CD4-positive, alpha-beta T cell treated with Interleukin-2 at 100 ng/mL for 4 hours (primary cell): ENCODE measurements at places on chromosomes 1 and 21.

DNA sequence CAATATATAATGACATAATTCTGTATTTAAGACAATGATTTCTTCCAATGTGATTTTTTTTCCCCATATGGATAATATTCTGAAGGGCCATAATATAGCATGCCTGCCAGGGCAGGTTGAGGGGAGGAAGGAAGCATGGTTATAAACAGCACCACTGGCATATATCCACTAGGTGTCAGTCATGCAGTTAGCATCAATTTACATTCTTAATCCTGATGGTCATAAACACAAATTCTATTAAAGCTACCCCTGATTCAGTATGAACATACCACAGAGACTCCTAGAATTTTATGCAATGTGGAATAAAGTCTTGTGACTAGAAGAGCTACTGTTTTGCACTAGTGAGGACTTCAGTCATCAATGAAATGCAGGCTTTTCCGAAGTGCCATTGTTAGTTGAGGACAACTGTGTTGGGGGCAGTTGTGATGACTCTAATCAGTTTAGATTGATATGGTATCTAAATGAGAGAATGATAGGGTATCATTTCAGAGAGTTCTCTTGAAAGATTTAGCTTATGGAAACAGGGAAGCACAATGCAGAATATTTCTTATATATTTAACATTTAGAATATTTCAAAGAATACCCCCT lies 342.7 kb upstream of the NR5A2 start:
- peak; percentile 31 for DNase-seq

- DNase-seq: no peak
Measured at GRCh38 chr1:33188572-33189275, 6.9 kb upstream of the TRIM62 start.

GRCh38 chr21:18499761-18500376 lies 96.3 kb upstream of the TMPRSS15 start:
- peak; percentile 23 for DNase-seq

GRCh38 chr1:231507476-231508355 lies 20.8 kb upstream of the TSNAX start:
- no peak for DNase-seq

GRCh38 chr1:207754974-207755700 lies 3.3 kb downstream of the CD46 start:
- DNase-seq: no peak

GRCh38 chr1:193537266-193538002 lies 351.0 kb upstream of the B3GALT2 start:
- DNase-seq: peak; percentile 78

GRCh38 chr1:233554037-233554436 lies 59.9 kb upstream of the KCNK1 start:
- DNase-seq: no peak

GRCh38 chr1:23369335-23370013 lies at the start of gene ZNF436:
ZNF436 (minus strand) TSS chr1:23369836; CDS start chr1:23368005, 1,831 bp downstream.
- DNase-seq: peak; percentile 16

DNA sequence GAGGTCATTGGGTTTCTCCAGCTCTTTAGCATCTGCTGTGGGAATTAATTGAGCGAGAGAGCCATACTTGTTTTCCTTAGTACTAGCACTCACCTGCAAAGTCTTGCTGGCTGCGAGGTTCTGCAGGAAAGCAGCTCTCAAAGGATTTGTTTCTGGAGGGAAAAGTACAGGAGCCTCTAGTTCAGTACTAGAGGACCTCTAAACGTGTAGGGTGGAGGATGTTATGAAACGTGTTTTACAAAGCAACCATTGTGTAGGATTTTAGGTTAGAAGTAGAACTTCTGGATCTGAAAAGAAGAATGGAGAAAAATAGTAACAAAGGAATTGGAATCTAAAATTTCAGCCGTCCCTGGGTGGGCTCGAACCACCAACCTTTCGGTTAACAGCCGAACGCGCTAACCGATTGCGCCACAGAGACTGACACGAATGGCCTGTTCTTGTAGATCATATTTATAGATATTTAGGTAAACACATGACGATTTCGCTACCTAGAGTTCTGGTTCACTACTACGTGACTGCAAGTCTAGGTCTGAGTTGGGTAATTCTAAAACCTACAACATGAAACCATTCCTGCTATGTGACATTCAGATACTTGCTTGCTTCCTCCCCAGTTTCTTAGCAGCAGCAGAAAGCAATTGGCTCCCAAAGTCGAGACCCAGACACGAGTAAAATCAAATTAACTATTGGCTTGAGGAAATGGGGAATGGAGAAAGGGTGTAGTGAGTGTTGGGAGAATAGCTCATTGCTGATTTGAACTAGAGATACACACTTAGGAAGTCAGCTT lies 60.2 kb upstream of the CFAP126 start:
- DNase-seq: no peak

DNA sequence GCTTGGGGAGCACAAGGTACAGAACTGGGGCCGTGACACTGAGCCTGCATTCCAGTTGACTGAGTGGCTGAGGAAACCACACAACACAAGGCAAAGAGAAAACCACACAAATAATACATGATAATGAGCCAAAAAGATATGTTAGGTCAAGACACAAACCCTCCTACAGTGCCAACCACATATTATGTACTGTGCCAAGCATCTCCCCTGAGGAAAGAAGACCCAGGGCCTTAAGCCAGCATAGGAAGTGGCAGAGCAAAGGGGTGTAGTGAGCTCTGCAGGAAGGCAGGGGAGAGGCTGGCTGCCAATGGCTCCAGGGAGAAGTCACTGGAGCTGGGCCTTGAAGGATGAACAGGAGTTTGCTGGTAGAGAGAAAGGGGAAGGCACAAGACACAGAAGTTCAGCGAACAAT lies 28.2 kb downstream of the CTNNBIP1 start:
- no peak for DNase-seq

DNA sequence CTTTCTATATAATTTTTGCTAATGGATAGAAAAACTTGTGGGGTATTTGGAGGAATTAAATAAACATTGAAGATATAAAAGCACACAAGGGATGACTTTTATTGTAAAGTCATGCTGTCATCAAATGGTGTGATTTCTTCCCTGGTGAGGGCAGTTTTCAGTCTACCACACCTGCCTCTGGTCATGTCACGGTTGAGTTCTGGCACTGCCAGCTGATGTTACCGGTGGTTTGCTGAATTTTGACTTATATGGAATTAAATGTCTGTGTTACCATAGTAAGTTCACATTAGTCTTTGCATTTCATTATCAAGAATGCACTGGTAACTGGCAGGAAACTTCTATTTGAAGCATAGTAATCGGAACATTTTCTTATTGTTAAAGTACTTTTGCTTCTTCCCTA lies 13.4 kb downstream of the S1PR1 start:
- no peak for DNase-seq

DNA sequence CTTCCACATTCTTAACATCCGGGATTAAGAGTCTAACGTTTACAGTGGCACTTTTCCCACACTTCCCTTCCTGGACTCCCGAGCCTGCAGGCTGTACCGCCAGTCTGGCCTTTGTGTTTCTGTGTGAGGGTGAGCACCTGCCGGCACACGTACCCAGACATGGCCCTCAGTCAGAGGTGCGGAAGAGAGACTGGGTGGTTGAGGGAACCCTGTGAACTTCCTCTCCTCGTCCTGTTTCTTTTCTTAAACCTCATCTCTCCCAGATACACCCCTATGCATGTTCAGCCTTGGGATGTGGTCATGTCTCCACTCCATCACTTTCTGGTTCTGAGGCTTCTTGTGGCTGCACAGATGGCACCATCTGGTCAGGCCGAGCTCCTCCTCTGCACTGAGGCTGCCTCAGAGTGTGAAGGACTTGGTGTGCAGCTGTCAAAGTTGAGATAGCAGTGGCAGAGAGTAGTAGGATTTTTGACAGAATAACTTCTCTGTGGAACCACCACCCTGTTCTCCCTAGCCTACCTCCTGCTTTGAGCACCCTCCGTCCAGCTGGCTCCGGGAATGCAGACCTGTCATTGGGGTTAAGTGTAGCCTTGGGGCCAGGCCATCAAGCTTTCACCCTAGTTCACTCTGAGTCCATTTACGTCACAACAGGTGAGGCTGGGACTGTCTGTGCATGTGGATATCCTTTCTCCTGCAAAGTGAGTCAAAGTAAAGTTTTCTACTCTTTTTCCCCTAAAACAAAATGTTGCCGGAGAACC lies 31.4 kb downstream of the VASH2 start:
- DNase-seq: no peak

DNA sequence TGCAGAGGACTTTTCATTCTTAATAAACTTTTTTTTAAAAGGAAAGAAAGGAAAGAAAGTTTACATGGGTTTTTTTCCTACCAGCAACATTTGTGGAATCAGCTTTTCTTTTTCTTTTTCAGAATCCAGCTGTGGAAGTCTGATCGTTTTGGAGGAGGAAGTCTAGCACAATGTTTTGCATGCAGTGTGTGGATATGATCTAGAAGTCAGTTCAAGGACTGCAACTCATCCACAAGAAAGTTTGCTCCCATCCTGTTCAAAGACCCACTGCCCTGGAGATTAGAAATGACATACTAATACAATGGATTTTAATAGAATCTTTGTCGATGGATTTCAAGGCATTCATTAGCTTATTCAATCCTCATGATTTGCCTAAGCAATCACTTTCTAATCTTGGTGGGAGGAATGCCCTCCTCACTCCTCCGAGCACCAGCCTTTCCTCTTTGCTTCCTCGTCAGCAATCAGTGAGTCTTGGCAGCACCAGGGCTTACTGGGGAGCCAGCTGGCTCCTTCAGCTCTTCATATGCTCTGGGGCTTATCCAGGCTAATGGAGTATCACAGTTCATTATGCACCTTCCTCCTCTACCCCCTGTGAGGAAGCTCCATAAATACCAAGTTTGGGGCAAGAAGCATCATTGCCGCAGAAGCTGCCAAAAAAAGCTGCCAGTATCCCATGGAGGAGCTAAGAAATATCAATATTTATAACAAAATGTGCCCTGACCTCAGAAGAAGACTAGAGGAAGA lies 392.3 kb upstream of the PKN2 start:
- DNase-seq: no peak

- DNase-seq: no peak
Measured at GRCh38 chr1:201206176-201206575, 15.6 kb downstream of the IGFN1 start.

DNA sequence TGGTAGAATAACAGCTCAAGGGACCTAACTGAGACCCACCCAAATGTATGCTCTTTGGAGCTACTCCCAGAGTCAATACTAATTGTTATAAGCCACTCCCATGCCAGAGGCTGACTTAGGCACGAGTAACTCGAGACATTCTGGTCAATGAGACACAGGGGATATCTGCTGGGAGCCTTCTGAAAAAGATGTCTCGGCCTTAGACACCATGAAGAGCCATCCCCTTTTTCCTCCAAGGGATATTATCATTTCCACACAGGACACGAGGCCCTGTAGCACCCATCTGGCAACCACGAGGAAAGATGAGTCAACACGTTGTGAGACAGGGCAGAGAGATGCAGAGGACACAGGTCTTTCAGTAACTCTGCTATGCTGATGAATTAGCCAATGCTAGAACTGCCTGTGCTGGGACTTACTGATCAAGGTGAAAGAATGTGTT lies 30.7 kb downstream of the ITPKB start:
- peak; percentile 60 for DNase-seq

GRCh38 chr1:55313903-55314302 lies 98.7 kb upstream of the USP24 start:
- DNase-seq: no peak
